ENCODE measurements at places on chromosomes 16 and 17.

- DNase-seq, result no peak
Measured at GRCh38 chr17:55238931-55239297, 25.8 kb upstream of the HLF start.

GRCh38 chr16:72219282-72219681, 47.3 kb upstream of the PMFBP1 start:
- DNase-seq, result no peak

DNA sequence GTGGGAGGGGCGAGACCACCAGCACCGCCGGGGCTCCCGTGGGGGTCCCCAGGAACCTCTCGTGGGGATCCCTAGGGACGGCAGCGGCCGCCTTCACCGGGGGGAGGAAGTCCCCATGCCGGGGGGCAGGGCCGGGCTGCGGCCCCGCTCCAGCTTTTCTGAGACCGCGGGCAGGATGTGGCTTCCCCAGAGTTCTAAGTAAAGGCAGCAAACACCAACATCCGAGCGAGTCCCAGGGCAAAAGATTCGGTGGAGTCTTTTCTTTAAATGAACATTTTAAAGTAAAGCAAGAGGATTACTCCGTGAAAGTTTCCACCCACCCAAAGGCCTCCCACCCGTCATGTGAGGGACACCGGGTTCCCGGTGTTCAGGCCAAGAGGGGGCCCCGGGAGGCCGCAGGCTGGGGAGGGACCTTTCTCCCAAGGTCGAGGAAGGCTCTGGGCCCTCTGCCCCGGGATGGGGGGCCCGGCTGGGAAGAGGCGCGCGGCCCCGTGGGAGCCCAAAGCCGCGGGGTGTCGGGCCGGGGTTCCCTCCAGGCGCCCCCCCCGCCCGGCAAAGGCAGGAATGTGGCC, 137.2 kb upstream of the RPH3AL start:
- DNase-seq, result no peak

DNA sequence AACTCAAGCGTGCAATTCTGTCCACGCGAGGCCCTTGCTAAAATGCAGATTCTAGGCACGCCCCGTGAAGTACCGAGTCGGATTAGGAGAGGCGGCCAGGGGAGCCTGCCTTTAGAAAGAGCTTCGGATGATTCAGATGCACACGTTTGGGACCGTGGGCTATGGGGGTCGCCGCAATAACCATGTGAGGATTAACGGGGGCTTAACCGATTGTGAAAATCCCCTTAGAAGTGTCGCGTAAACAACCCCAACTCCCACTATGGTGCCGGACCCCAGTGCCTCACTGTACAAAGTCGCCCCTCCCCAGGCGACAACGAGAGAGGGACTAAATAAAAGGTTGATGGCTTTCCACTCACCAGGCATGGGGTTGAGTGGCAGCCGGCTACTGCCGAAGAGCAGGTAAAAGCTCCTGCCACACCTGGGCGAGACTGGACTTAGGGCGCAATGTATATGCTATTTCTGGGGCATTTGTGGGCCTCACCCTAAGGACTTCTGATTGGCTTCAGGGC, 635 bp upstream of the SP2 start:
- DNase-seq, result no peak

DNA sequence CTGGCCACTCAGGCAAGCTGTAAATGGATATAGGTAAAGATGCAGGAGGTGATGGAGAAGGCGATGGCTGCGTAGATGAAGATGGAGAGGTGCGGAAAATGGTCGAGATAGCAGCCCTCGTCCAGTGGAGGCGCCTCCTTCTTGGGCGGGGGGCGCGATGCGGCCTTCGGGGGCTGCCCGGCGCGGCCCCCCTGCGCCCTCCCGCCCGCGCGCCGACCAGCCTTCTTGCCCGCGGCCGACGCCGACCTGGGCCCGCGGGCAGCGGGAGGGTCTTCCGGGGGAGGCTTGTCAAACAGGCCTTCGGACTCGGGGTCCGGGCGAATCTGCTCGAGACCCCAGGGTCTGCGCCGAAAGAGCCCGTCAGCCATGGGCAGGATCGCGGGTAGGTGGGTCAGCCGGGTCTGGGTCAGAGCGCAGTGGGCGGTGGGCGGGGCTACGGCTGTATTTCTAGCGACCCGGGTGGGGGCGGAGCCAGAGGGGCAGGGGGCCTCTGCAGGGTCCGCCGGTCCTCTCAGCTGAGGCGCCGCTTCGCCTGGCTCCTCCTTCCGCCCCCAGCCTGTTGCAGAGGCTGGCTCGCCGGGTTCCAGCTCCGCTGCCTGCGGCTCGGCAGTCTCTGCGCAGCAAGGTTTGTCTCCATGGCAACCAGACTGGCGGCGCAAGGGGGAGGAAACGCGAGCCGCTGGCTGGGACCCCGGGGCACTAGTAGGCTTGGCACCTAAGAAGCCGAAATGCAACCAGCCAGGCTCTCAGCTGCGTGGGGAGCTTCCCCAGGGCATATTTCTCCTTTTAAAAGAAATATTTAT, 14.4 kb downstream of the MIS12 start:
- DNase-seq, result peak; percentile 72

DNA sequence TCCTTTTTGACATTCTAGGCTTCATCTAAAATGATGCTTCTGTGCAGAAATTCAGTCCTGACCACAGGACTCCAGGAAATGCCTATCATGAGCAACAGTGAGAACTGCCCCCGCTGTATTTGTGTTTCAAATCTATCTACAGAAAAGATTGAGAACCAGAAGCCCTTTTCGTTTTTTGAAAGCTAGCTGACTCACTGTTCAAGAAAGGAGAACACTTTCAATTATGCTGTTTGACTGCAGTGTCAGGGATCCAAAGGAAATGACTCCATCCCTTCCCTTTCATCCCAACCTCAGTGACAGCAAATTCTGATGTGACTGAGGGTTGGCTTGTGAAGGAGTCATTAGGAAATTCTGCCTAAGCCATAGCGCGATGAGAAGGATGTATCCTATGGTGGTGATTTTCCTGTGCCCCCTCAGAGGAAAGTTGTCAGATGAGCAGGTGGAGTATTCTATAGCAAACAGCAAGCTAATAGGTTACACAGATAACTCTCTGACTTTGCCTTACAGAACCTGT, 622.3 kb downstream of the TMEM114 start:
- no peak for DNase-seq

DNA sequence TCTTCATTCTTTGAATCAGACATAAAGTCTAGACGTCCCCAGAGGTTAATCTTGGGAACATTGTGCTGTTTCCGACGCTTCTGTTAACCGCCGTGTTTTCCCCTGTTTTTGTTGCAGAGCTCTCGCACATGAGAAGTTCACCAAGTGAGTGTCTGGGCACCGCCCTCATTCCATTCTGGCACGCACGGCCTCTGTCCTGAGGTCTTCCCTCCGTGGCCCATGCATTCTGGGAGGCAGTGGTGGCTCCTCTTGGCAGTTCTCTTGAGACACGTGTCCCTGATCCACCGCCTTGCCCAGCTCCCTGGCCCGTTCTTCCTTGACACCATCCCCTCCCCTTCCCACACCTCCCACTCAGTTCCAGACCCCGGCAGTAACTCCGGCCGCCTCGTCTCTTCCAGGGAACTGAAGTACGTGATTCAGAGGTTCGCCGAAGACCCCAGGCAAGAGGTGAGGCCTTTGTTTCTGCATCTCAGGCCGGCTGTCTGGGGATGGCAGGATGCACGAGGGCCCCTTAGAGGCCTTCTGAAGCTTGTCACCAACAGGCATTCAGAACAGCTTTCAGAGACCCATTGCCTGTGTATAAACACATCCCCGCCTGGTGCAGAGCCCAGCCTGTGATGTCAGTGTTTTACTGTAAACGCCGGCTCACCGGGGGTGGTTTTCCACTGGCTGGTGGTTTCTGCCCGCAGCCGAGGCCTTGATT, 85.9 kb upstream of the PLCG2 start:
- no peak for DNase-seq

GRCh38 chr16:80166082-80166481, 374.7 kb upstream of the DYNLRB2 start:
- DNase-seq, result no peak

DNA sequence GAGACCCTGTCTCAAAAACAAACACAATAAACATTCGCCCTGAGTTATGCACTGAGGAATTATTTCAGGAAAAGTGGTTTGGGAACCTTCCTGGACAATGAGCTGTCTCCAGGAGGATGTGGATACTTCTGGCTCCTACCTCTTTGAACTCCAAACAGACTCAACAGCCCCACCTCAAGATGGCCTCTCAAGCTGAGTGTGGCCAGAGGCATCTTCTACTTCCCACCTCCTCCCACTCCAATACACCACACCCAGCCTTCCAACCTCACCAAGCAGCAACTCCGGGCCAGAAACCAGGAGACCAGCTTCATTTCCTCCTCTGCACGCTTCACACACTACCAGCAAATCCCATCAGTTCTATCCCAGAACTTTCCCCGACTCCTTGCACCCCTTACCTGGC, 11.6 kb downstream of the HBQ1 start:
- DNase-seq, result no peak

DNA sequence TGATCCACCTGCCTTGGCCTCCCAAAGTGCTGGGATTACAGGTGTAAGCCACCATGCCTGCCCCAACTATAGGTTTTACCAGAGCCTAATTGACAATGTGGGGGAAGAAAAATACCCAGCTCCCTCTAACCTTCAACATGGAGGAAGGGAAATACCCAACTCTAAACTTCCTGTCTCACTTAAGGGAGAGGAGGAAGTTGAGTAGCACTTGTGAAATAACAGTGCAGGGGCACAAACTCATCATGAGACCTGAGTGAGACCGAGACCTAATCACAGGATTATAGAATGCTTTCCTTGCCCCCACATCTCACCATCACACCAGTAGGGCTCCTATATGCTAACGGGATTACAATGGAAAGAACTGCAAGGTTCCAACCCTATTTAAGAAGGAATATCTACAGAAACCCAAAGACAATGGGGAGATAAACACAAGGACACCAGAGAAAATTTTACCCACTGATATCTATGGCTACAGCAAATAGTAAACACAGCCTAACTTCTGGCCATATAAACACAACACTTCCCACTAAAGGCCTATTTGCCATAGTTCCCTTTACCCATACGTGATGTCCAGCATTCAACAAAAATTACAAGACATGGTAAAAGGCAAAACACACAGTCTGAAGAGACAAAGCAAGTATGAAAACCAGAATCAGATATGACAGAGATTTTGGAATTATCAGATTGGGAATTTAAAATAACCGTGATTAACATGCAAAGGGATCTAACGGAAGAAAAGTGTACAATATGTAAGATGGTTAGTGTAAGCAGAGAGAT, 26.9 kb downstream of the OR3A1 start:
- DNase-seq, result no peak

GRCh38 chr17:43546319-43547188, at the start of gene ETV4:
ETV4 (minus strand) TSS chr17:43546340; CDS start chr17:43545617, 723 bp downstream.
- DNase-seq, result peak; percentile 98

DNA sequence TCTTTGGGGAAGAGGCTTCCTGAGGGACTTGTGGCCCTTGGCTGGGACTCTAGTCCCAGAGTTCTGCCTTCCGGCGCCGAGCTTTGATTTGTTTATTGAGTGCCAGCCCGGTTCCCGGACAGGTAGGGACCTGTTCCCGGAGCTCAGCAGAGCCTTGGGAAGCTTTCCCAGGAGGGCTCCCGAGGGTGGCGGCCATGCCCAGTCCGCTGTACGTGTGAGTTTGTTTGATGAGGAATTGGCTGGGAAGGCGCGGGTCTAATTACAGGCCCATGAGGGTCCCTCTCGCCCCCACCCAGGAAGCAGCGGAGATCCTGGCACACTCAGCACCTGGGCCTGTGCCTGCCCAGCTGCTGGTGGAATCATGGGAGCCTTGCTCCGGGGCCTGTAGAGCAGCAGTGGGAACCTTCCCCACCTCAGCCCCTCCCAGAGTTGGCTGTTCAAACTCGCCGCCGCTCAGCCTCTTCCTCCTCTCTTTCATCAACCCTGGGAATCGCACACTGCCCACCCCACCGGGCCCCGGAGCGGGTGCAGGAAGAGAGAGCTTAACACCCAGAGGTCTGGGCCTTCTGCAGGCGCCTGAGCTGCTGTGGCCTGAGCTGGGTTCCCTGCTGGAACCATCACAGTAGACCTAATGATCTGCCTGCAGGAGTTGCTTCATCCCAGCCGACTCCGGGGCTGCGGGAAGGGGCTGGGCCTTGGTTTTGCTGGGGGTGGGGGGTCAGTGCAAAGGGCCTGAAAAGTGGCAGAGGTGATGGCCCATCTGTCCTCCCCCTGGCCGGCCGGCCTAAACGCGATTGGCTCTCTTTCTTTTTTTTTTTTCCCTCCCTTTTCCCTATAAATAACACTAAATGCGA, 313.7 kb downstream of the SEC14L1 start:
- no peak for DNase-seq

- DNase-seq, result no peak
Measured at GRCh38 chr16:55376567-55377167, 52.7 kb downstream of the IRX6 start.

- DNase-seq, result no peak
Measured at GRCh38 chr16:80700558-80700957, 103.8 kb downstream of the CDYL2 start.

DNA sequence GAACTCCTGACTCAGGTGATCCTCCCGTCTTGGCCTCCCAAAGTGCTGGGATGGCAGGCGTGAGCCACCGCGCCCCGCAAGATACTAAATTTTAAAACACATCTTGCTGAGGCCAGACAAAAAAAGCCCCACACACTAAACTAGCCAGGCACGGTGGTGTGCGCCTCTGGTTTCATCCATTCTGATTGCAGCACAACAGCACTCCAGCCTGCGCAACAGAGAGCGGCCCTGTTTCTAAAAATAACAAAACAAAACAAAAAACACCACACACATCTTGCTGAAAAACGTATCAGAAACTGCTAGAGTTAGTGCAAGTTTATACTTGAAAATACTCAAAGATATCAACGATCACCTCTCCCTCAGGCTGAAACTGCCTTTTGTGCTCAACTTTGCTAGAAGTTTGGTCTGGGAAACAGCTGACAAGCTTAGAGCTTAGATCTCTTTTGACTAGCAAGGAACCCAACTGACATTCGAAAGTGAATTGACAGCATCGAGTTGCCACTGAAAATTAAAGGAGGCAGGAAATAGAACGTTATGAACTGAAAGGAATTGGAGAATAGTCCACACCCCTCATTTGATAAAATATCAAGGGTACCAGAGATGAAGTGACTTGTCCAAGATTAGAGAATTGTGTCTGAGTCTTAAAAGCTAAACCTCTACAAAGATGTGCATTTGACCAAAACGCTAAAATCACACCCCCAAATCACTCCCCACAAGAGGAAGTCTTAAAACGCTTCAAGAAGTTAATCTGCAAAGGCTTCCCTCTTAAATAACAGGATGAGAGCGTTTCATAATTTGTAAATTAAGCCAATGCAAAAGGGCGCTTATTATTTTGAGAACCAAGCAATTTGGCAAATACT, 908 bp downstream of the COG4 start:
- DNase-seq, result no peak

DNA sequence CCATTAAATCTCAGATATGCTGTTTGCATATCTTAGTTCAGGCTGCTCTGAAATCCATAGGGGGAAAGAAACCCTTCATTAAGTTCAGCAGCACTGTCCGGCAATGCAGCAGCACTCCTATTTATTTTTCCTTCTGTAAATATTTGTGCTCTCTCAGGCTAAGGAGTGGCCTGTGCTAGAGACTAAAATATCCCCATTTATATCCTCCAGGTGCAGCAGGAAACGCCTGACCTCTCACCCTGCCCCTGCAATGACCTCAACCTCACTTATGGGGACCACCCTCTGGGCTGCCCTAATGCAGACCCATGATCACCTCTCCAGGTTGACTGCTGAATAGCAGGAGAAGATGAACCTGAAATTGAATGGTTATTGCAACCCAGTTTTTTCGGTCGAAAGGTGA, 165.0 kb upstream of the ELAC2 start:
- no peak for DNase-seq

- DNase-seq, result no peak
Measured at GRCh38 chr16:85524630-85525419, 88.3 kb upstream of the GSE1 start.

- no peak for DNase-seq
Measured at GRCh38 chr16:48180868-48181480, 25.2 kb upstream of the ABCC12 start.

All from COLO829 (cell line).